ENCODE measurements at places on chromosomes 2 and 18.
A peak's percentile ranks its signal among the peaks of the same experiment; 100 is the strongest.

- no peak for DNase-seq
Measured at GRCh38 chr2:224086226-224086914, 47.3 kb upstream of the SERPINE2 start.

- no peak for DNase-seq
Measured at GRCh38 chr2:151363709-151364108, 6.3 kb downstream of the TNFAIP6 start.

GRCh38 chr18:23191232-23191631 is 55.9 kb downstream of the CABLES1 start:
- DNase-seq, result no peak

DNA sequence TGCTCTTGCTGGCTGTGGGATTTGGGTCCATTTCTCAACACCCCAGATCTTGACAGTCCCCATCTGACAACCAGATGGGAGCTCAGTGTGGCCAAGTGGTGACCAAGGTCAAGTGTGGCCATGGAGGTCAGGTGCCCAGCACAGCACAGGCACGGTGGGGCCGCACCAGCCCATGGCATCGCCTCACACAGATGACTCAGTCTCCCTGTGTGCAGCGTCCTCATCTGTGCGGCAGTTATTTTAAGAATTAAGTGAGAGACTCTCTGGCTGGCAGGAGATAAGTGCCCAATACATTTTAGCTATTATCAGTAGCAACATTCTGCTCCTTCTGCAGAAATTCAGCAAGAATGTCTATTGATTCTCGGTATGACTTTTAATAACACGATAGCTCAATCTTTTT is 167.2 kb downstream of the DDX1 start:
- DNase-seq, result no peak

GRCh38 chr18:54928236-54928635 is 31.0 kb downstream of the CCDC68 start:
- no peak for DNase-seq

DNA sequence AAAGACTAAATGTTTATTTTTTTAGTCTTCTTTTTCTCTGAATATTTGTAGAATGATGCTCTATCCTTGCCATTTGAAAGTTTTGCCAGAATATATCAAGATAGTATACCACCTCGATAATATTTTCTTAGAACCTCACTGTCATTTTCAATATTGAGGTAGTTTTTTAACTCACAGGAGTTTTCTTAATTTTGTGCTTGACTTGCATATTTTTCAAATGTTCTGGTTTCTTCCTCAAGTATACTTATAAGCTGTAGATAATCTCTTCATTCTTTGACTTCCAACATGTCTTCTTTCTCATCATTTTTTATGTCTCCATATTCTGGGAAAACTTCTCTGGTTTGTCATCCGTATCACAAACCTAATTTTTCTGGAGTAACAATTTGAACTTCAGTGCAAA is 559.6 kb downstream of the ARHGAP15 start:
- no peak for DNase-seq

DNA sequence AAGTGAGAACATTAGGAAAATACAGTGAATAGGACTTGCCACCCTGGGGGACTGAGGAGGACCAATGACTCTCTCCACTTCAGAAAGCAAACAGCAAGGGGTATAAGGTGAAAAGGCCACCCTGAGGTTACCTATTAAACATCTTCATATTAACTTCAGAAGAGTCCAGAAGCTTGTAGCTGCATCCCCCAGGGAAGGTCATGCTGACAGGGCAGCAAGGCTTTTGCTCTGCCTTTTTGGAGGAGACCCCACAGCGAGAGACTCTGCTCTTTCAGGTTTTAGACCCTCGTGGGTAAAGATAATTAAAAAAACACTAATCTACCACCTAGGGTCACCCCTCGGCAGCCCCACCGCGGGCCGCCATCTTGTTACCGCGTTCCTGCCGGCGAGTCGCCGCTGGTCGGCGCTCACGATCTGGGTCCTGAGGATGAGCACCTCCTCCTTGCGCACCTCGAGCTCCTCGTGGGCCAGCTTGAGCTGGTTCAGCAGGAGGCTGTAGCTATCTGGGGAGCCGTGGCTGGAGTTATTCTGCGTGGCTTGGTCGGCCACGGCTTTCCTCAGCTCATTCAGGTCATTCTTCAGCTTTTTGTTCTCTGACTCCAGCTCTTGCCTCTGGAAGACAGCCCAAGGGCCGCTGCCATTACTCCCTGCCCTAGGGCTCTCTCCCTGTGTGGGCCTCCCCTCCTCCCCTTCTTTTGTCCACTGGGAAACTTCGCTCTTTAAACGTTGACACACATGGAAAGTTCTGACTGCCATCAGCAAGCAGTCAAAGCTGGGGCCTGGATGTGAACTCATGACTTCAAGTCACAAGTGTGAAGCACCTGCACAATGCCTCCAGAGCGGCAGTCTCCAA is 50.7 kb upstream of the ACAA2 start:
- no peak for DNase-seq

GRCh38 chr2:179140571-179140970 is 90.6 kb upstream of the CCDC141 start:
- DNase-seq, result no peak

DNA sequence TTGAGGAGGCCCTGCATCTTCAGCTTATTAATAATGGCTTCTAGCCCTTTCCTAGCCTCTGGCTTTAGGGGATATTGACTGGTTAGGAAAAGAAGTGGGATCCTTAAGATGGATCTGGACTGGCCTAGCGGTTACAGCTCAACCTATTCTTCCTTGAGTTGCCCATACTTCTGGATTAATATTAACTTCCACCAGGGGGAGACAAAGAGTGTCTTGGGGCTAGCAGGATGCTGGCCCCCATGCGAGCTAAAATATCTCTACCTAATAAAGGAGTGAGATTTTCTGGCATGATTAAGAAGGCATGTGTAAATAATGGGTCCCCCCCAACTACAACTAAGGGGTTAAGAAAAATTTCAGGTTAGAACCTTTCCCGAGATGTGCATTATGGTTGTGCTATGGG is 23.2 kb upstream of the PLA2R1 start:
- peak; percentile 39 for DNase-seq

DNA sequence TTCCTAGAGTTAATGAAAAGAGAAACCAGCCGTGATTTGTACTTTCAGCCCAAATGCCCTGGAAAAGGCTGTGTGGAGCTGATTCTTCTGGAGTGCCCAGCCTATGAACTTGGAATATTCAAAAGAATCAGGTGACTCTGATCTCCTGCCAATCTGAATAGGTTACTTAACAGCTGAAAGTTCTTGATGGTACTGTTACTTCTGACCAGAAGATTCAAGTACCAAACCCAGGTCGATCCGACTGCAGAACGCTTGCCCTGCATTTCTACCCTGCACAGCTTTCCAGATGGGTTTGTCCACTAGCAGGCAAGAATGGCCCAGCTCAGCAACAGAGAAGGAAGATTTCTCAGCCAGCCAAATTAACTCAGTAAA is 430.4 kb downstream of the PID1 start:
- DNase-seq, result no peak

- DNase-seq, result no peak
Measured at GRCh38 chr2:199895406-199895805, 15.7 kb upstream of the C2orf69 start.

GRCh38 chr18:78979730-78980278 is at the start of gene SALL3:
SALL3 (plus strand) TSS chr18:78979818; CDS start chr18:78980275, 457 bp downstream.
- DNase-seq, result peak; percentile 10

DNA sequence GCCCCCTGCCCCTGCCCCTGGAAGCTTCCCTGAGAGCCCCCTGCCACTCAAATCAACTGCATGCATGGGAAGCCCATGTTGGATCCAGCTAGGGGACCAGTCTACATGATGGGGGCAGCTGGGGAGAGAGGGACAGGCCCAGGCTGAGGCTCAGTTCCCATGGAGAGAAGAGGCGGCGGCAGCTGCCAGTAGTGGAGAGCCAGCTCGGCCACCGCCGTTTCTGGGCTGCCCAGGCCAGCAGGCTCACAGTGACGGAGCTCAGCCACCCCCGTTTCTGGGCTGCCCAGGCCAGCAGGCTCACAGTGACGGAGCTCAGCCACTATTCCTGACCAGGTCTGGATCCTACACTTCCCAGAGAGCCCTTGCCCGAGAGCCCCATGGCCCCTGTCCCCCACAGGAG is 3.6 kb downstream of the MAB21L4 start:
- DNase-seq, result no peak

DNA sequence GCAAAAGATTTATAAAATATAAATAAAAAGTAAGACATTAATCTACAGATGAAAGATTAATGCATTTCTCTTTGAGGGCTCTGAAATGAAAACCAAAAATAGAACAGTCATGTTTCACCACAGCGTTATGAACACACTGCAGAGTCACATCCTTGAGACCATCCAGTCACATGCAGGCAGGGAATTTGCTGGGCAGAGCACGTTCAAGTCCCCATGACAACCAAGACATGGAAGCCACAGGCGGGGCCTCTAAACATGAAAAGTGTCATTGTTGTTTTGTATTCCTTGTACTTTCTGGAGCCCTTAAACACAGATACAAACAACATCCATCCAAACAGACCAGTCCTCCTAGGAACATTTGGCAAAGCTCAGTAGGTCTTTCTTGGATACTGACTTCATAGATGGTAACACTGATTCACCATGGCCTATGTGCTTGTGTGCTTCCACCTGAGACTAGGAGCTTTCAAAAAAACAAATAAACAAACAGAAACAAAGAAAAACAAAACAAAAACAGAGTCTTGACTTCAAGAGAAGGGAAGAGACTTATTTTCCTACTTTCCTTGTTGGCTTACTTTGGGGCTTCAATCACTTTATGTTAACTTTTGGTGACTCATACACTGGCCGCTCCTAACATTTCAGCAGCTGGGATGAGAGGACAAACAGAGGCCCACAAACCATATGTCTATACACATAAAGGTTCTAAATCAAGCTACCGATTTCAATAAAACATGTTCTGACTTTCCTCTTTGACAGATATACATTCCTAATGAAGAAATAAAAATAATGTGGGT is 99.5 kb upstream of the CCDC85A start:
- no peak for DNase-seq

GRCh38 chr2:73099486-73099885 is 13.3 kb downstream of the RAB11FIP5 start:
- DNase-seq, result no peak

GRCh38 chr2:81895620-81896250 is 1591.2 kb upstream of the LRRTM1 start:
- DNase-seq, result no peak

DNA sequence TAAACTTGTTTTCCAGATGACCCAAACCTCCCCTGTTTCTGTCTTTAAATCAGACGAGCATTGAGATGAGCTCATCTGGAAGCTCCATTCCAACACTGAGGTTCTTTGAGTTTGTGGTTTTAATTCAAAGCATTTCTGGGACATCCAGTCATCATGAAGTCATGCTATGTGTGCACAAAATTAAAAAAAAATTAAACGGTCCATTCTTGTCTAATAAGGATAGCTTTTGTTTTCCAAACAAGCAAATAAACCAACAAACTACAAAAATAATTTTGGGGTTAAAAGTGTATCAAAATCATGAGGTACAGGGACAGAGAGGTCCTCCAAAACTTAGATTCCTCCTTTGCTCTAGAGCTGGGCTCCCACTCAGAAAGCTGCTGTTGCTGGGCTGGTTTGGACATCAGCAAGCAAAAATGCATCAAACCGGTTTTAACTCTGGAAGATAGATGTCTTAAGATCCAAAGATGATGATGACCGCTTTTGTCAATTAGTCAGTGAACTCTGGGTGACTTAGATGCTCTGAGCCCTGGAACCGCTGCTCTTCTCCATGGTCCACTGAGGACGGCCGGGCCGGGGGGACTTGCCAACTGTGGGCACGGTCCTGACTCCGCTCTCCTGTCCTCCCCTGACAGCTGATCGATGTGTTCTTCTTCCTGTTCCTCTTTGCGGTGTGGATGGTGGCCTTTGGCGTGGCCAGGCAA is 65.4 kb downstream of the TRPM8 start:
- DNase-seq, result no peak

DNA sequence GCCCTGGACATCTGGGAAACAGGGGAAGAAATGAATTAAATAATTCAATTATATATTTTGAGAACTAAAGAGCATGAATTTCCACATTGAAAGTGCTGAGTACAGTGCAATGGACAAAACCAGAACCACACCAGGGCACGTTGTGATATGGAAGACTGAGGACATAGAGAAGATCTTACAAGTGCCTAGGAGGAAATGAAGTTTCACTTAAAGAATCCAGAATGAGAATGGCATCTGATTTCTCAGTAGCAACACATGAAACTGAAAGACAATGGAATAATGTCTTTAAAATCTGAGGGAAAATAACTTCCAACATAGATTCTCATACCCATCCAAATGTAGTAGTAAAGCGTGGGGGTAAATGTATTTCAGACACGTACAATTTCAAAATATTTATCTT is 20.3 kb upstream of the AAK1 start:
- DNase-seq, result no peak

DNA sequence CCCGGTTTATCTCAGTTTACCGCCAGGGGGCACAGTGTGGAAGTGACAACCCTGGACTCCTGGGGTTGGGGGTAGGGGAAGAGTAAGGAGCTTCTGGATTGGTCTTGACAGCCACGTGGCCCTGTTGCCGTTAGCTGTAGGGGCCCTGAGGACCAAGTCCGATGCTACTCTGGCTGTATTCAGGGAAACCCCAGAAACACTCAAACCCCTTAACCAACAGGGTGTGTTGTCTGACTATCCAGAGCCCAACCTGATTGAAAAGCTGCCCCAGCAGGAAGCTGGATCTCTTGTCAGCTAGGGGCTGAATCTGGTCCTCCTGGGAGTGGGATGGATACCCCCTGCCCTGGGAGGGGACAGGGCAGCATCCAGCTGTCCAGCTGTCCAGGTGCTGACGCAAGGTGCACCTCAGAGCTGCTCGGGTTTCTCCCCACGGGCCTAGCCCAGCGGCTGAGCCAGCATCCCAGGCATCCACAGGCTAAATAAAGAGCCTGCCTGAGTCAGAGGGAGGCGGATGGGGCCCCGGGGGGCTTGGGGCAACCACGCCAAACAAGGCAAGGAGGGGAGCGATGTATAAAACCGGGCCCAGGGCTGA is 3.1 kb upstream of the GMPPA start:
- peak; percentile 95 for DNase-seq

DNA sequence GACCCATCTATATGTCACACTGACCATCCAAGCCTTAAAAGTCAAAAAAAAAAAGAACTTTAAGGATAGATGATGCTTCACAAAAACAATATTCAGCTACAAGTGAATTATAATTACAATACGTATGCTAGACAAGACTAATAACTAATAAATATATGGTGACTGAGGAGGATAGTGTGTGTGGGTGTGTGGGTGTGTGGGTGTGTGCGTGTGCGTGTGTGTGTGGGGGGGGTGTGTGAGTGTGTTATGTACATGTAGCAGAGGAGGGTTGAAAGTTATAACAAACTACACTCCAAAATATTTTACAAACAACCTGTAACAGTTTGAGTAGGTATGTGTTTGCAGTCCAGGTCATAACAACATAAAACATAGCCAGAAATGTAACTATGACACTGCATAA is 159.2 kb upstream of the RBBP8 start:
- DNase-seq, result no peak

DNA sequence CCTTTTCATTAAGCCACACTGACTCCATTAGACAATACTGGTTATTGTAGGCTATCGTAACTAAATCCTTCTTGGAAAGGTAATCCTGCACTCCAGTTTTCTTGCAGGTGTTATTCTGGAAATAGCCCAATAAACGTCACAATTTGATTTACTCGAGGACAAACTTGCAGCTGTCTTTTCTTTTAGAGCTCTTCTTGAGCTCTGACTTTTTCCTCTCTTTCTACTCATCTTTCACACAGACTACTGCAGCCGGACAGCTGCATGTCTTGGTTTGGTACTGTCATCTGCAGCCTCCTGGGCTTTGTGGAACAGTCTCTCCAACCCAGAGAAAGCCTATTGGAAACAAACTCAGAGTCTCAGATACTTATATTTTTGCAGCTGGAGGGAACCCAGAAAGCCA is 23.0 kb upstream of the MSGN1 start:
- peak; percentile 15 for DNase-seq

- DNase-seq, result no peak
Measured at GRCh38 chr2:148027822-148028221, 6.9 kb downstream of the MBD5 start.

- DNase-seq, result peak; percentile 84
Measured at GRCh38 chr18:70671889-70672565, 383.2 kb downstream of the SOCS6 start.

Data from NCI-H82 (cell line).